Activated naive CD4-positive, alpha-beta T cell treated with anti-CD3 and anti-CD28 coated beads for 36 hours (primary cell): ENCODE measurements at places on chromosomes 13 and 19.

- DNase-seq, result no peak
Observed at GRCh38 chr13:62046512-62046911, 630.9 kb upstream of the PCDH20 start.

DNA sequence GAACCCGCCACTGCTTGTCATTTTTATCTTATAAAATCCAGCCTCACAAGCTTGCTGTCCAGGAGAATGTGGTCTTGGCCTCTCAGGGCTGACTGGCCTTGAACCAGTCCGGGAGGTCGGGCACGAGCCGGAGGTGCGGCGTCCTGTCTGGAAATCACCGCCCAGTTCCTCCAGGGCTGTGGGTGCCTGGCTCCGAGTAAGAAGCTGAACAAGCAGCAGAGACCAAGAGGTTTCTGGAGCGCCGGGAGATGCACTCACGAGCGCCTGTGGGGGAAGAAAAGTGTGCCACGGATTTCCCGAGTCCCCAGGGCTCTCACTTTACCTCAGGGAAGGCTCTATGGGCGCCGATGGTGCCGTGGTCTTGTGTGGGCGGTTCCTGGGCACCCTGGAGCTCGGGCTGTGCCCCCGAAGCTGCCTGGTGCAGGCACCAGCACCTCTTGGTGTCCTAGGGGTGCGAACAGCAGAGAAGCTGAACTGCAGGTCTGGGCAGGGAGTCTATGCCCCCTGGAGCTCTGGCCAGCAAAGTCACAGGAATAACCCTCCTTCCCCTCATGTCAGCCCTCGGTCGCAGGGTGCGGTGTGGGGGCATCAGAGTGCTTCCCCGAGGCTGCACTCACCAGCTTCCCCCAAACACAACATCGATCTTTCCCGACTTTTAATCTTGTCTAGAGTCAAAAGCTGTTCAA, 50.0 kb downstream of the GAS6 start:
- DNase-seq, result no peak

- DNase-seq, result no peak
Observed at GRCh38 chr13:25354377-25354776, 17.4 kb upstream of the ATP8A2 start.

DNA sequence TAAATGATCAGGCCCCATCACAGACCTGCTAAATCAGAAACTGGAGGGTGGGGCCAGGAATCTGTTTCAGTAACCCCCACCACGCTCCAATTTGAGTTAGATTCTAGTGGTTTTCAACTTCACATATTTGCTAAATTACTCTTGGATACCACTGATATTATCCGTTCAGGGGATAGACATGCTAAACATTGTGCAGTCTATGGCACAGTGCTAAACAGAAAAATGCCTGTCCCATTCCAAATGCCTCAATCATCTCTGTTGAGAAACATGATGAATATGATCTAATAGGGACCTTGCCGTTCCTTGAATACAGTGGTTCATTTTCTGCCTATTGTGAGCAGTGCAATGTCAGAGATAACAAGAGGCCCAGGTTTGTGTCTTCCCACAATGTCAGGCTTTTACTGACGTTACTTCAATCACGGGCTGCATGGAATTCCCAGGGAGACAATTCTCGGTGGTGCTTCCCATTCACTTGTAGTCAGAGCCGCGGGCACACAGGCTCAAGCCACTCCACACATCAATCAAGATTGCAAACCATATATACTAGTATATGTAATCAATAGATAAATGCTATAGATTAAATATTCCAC, 52.7 kb downstream of the MYO16 start:
- DNase-seq, result no peak

DNA sequence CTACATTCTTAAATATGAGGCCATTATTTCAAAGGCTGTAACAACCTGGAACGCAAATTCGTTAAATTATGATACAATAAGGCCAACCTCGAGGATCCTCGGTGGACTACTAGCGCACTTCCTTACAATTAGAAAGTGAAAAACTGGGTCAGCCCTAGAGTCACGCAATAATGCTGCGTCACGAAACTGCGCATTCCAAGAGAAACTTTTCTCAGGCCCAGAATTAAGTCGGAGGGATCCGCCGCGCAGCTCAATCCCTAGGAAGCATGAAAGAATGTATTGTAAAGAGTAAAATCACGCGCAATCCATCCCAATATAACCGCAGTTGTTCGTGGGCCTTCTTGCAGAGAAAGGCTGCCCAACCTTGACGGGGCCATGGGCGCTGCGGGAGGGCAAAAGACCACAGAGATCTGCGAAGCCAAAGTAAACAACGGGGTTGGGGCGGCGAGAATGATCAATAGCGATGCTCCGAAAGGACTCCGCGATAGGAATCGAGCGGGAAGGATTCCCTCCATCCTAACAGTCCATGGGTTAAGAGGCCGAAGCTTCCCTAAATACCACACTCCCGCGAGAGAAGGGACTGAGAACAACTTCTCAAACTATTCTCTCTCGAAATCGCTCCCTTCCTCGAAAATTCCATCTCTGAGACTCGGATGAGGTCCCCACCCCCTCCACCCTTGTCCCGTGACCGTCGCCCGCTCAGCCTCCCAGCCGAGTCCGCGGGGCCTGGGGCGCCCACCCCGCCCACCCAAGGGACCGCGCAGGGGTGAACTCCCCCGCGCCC, 564 bp downstream of the SPART start:
- DNase-seq, result peak; percentile 50

GRCh38 chr19:821231-821824, 427 bp downstream of the PLPPR3 start:
- no peak for DNase-seq

DNA sequence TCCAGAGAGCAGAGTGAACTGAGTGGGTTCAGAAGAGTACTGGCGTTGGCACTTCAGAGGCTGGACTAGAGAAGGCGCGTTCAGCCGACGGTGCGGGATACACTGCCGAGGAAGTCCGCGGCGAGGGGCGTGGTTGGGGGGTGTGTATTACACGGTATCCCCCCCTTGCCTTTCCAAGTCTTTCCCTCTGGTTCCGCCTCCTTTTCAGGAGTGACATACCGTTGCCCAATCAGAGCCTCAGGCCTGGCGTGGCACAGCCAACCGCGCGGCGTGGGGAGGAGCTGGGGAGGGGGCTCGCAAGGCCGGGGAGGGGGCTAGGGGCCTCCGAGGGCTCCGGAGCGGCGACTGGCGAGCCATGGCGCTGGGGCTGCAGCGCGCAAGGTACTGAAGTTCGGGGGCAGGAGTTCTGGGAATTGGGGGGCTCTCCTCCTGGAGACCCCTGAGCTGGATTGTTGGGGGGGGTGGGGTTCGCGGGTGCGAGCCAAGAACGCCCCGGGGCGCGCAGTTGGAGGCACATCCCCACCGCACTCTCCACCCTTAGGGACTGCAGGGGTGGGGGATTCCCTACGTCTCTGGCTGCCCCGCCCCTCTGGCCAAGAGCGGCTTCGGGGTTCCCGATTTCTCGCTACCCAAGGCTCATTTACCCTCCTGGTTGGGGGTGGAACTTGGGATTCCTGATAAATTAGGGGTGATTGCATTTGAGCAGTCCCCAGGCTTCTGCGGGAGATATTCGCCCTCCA, at the start of gene HIF3A:
Gene HIF3A, plus strand, starts transcription at position 321 of the 740 bp plus-strand sequence. Its CDS starts 35 bp downstream, at position 356.
- no peak for DNase-seq

GRCh38 chr13:110913322-110914080, 1.4 kb downstream of the ANKRD10 start:
- peak; percentile 32 for DNase-seq

- DNase-seq, result no peak
Observed at GRCh38 chr13:73607489-73608156, 526.6 kb downstream of the KLF12 start.

DNA sequence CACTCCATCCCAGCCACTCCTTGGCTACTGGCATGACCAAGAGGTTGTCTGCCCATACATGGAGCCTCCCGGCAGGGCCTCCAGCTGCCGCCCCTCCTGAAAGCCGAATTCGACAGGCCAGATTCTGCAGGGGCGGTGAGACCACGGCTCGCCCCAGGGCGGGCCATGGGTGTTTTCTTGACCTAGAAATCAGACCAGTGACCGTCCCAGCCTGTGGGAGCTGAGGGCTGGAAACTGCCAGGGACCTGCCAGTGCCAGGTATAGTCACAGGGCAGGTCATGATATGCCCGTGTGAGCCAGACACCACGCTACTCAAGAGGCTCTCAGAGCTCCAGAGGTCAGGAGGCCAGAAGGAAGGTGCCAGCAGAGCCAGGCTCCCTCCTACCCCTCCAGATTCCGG, 16.8 kb downstream of the DAPK3 start:
- DNase-seq, result no peak

DNA sequence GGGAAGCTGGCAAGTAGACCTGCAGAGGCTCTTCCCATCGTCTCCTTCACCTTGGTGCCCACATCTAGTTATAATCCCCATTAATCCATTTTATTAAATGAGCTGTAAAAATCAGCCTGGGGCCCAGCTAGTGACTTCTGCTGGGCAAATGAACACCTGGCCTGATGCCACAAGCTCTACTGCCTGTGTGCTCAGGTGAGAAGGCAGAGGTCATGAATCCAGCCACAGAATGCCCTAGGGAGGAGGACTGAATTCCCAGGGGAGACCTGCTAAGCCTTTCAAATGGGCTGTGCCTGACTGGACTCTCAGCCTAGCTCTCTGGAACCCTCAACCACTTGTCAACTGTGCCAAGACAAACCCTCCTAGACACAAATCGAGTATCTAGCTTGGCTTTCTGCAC, 74.0 kb downstream of the PDS5B start:
- no peak for DNase-seq

GRCh38 chr13:77009011-77009410, 17.1 kb downstream of the CLN5 start:
- peak; percentile 16 for DNase-seq

DNA sequence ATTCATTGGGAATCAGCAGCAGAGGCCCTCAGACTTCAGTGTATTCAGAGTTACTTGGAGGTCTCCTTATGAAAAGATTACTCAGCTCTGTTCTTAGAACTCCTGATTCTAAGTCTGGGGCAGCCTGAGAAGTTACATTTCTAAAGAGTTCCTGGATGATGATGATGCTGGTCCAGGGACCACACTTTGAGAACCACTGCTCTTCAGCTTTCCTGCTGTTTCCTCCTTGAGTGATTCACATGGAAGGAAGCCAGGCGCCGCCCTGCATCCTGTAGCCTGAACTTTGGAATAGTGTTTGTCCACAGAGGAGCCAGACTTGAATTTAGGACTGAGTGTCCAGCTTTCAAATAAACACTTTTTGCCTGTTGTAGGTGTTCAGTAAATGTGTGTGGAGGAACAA, 2.9 kb downstream of the CEBPG start:
- DNase-seq, result no peak

DNA sequence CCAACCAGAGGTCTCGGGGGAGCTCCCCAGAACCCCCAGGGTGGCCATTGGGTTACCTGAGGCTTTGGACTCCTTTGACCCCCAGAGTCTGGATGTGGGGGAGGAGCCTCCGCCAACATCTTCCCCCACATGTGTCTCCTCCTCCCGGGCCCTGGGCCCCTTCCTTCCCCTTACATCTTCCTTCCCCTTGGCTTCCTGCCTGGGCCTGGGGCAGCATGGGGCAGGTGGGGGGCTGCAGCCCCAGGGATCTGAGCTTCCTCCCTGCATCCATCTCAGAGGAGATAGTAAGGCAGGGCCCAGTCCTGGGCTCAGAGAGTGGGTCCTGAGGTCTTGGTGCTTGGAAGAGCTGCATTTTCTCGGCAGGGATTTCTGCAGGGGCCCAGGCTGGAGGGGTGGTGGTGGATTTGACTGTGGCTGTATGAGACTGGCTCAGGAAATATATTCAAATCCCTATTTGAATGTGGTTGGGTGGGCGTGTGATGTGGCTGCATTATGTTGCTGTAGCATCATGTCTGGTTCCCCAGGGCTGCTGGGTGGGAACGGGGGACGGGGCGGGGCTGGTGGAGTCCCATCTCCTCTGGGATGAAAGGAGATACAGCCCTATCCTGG, 919 bp downstream of the VAV1 start:
- DNase-seq, result peak; percentile 76

DNA sequence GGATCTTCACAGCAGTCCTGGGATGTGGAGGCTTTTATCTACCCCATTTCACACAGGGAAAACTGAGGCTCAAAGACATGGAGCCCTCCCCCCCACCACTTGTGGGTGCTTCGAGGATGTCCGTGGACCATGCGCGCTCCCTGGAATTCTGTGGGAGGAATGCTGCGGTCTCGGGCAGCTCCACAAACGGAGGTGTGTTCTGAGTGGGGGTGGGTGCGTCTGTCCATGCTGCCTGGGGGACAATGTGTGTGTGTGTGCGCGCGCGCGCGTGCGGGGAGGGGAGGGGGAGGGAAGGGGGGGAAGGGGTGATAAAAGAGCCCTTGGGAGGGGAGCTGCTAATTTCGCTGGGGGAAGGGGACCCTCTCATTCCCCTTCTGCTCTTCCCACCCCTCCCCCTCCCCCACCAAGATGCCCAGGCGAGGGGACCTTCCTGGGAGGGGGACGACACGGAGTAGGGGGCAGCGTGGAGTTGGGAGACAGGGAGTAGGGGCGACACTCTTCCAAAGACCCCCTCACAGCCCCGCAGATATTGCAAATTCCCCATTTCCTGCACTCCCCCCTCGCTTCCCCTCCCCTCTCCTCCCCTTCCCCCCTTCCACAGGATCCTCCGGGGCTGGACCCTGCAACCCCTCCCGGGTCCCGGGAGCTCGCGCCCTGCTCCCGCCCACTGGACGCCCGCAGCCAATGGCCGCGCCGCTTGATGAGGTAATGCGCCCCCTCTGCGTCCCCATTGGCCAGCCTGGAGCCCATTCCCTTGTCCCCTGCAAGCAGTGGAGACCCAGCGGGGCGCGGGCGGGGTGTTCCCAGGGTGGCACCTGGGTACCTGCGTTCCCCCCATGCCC, 18.9 kb upstream of the ZNRF4 start:
- no peak for DNase-seq

DNA sequence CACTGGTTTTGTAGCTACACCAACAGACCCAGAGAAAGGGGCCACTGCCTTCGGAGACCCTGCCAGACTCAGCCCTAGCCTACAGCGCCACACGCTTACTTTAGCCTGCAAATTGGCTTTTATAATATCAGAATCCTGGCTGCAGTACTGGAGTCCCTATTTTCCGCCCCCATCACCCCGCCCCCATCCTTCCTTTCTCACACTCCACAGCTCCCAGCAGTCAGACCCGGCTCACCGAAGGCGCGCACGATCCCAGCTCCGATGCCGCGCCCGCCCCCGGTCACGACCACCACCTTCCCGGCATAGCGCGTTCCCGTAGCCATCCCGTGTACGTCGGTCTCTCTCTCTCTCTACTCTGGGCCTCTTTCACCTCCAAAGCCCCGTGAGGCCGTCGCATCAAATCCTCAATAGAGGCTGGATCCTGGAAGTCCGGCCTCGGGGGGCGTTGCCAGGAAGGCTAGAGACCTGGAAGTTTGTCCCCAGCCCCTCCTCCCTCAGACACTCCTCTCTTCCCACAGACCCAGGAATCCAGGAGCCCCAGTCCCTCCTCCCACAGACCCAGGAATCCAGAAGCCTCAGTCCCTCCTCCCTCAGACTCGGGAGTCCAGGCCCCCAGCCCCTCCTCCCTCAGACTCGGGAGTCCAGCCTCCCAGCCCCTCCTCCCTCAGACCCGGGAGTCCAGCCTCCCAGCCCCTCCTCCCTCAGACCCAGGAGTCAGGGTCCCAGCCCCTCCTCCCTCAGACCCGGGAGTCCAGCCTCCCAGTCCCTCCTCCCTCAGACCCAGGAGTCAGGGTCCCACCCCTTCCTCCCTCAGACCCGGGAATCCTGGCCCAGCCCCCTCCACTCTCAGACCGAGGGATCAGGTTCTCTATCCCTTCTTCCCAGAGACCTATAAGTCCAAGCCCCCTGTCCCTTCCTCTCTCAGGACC, at the start of gene HSD17B14:
Gene HSD17B14, minus strand, starts transcription at position 403 of the 929 bp plus-strand sequence. Its CDS starts 80 bp downstream, at position 323.
- no peak for DNase-seq
